Small intestine (tissue), 16 donors: ENCODE measurements at places on chromosomes 7 and 10. TPM values are rescaled to one million over a fixed set of nuclear protein-coding genes. Genes with fewer than 3 reads are reported as not detected.

Gene AKR1C2
- polyA plus RNA-seq: 9.7 TPM

Gene LRIT1
- not detected for polyA plus RNA-seq

Gene PILRA
- polyA plus RNA-seq: 0.81 TPM

Gene NPY4R
- polyA plus RNA-seq: 0.73 TPM

DNA sequence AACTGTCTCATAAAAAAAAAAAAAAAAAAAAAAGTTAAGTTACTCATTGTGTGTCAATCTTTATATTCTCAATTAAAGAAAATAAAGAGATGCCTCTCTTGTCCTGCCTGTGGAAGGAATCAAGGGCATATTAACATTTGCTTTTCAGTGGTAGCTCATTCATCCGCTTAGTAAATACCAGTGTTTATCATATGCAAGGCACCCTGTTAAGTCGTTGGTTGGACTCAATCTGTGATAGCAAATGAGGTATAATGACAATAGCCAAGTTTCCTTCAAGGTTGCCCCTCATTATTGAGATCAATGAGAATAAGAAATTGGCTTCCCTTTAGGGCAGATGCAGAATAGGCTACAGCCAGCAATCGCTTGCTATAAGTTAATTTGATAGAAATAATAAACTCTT lies 812.7 kb upstream of the COBL start:
- DNase-seq: no peak

- DNase-seq: no peak
Measured at GRCh38 chr7:156820445-156821063, 72.4 kb downstream of the LMBR1 start.

DNA sequence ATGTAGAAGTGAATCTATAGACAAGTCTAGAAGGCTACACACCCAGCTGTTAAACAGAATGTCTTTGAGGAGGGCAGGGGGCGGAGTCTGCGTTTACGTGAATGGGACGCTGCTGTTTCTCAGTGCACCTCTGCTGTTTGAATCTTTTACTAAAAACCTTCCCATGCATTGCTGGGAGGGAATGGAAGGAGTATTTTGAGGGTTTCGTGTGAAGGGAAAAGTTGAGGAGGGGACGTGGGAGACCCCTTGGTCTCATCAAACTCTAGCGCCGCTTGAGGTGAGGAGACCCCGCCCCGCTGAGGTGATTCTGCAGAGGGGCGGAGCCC lies 492 bp upstream of the VCL start:
- peak; percentile 87 for DNase-seq

DNA sequence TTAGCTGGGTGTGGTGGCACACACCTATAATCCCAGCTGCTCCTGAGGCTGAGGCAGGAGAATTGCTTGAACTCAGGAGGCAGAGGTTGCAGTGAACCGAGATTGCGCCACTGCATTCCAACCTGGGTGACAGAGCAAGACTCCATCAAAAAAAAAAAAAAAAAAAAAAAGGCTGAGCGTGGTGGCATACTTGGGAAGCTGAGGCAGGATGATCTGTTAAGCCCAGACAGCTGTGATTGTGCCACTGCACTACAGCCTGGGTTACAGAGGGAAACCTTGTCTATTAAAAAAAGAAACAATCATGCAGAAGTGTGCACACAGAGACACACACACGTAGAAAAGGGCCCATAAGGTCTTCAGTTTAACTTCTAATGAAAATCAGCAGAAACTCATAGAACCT lies 150.6 kb downstream of the TPST1 start:
- DNase-seq: peak; percentile 23

GRCh38 chr7:768881-769504 lies 41.9 kb upstream of the PRKAR1B start:
- peak; percentile 29 for DNase-seq

Gene LMBR1
- polyA plus RNA-seq: 16.3 TPM
